ENCODE measurements at places on chromosomes 2 and 18.

- DNase-seq: no peak
Measured at GRCh38 chr2:215833531-215834162, 179.7 kb downstream of the MREG start.

DNA sequence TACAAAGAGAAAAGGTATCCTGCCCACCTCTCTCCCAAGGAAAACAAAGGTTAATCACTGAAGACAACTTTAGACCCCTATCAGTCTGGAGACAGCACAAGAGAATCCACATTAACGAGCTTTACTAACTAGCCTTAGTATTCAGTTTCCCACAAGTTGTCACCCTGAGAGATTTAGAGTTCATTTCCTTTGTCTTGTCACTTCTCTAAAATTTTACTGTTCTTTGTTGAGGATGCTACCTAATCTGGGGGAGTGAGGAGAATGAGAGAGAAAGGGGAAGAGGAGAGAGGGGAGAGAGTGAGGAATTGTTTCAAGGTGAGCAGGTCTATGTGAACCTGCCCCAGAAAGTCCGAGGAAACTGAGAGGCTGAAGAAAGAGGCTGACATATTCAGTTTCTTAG lies 28.4 kb downstream of the C2orf76 start:
- no peak for DNase-seq

DNA sequence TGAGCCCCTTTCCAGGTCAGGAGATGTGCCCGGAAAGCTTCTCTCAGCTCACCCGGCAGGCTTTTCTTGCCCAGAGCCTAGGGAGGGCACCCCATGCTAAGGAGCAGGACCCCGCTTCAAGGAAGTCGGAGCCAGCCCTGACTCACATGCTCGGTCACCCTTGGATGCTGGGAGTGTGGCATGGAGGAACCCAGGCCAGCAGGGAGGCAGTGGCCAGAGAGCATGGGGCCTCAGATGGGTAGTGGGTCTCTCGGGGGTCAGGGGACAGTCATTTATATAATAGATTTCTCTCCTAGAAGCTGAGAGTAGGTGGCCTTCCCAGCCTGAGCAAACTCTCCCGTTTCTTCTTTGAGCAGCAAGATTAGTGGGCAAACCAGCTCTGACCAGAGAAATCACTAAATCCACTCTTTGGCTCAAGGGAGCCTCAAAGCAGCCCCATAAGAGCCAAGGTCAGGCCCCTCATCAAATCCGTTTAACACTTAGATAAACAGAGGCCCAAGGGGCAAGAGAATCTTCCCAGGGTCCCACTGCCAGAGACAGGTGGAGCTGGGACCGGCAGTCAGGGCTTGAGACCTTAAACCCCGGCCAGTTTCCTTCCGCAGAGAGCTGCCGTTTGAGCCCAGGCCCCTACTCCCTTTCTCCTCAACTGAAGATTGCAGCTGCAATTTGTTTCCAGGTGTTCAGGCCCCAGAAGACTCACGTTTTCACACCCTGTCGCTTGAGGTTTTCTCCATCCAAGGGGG lies 113.1 kb downstream of the CYP26B1 start:
- no peak for DNase-seq

DNA sequence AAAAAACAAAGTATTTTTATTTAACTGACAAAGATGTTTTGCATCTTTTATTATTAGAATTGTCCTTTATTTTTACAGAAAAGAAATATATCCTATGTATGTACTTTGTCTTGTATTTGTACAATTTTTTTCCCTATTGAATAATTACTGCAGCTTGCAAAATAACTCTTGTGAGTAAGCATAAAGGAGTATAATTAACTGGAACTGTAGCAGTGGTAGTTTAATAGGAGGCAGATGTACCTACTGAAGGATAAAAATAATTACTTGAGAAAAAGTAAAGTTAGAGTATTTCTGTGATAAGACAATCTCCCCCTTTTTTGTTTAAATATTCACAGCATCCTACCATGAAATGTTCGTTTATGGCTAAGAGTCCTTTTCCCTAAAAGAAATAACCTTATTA lies 34.7 kb downstream of the EHBP1 start:
- DNase-seq: no peak

DNA sequence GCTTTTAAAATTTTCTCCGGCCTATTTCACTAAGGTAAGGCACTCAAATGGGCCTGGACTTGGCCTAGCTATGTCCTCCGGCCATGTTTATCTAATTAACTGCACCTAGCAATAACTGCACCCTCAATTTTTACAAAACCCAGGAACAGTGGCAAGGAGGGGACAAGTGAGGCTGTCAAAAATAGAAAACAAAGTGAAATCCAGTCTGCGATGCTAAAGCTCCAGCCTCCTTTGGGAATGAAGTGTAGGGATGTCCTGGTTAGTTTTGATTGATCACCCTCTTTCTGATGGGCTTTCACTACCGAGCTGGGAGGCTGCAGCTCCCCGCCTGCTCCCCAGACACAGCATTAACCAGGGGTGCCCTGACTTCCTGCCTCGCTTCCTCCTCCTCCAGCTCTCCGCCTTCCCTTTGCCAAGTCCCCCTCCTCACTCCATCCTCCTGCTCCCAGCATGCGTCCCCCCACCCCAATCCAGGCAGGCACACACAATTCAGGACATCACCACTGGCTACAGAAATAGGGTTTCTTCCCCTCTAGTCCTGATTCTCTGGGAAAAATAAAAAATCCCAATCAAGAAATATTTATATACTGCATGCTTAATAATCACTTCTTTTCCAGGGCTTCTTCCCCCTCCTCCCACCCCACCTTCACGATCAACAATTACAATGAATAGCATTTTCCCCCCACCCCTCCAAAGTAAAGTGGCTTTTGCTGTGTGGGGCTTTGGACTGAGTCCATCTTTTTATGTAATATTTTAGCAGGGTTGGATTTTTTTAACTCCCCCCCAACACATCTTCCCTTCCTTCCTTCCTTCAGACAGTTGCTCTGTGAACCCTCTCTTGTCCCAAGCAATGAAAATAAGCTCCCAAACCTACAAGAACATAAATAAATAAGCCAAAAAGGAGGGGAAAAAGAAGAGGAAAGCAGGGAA lies 3.3 kb upstream of the POU3F3 start:
- DNase-seq: no peak

GRCh38 chr18:25113566-25113965 lies 238.4 kb downstream of the ZNF521 start:
- no peak for DNase-seq

- DNase-seq: no peak
Measured at GRCh38 chr2:236882930-236883329, 202.8 kb upstream of the COPS8 start.

DNA sequence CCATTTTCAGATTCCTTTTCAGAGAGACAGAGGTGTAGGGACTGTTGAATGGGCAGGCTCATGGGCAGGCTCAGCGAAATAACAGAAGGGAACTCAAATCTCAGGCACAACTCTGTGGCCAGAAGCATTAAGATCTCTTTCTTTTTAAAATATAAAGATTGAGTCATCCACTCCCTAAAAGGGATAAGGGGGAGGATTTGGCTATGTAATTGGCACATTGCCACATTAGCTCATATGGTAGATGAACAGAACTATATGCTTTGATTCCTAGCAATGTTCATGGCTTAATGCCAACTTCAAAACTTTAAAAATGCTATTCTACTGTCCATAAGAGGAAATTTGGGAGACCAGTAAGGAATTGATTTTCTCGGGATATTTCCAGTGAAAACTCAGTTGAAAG lies 53.8 kb upstream of the SLC5A7 start:
- no peak for DNase-seq

- no peak for DNase-seq
Measured at GRCh38 chr18:57581301-57581934, 5.1 kb downstream of the FECH start.

- DNase-seq: no peak
Measured at GRCh38 chr2:157257312-157258252, at the start of gene GALNT5. TSS of gene GALNT5 (plus strand) at chr2:157257705. CDS start at chr2:157258083, 378 bp downstream.

- DNase-seq: no peak
Measured at GRCh38 chr2:99430614-99431291, 59.1 kb downstream of the REV1 start.

DNA sequence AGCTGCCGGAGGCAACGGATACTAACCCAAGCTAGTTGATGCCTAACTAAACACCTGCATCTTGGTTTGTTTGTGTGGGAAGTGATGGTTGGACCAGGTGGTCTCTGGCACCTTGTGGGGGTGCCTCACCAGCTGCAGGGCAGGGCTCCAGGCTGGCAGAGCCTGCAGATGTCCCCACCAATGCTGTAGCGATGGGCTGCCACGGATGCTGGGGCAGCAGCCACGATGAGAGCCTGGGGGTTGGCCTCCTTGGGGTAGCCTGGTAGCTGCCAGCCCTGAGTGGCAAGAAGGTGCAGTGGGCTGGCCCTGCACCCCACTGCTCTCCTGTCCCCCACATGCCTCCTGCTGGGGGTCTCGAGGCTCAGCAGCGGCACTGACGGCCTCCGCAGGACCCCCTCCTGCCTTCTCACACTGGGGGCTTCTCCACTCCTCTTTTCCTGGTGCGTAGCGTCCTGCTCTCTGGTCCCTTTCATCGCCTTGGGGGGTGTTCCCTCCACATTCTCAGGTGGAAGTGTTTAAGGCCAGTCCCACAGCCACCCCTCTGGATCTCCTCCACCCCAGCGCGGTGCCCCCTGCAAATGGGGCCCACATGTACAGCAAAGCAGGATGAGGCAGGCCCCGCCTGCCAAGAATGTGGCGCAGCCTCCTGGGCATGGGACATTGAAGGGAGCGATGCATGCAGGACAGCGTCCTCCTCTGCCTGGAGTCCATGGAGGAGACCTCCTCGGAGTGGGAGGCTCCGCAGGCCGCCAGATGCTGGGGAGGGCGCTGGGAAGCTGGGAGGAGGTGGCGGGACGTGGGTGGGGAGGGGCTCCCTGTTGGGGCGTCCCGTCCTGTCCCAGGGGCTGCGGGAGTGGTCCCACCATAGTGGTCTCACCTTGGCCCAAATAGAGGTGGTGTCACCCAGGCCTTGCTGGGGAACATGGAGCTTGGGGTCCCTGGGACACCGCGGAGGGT lies 173.1 kb downstream of the ASB1 start:
- no peak for DNase-seq

DNA sequence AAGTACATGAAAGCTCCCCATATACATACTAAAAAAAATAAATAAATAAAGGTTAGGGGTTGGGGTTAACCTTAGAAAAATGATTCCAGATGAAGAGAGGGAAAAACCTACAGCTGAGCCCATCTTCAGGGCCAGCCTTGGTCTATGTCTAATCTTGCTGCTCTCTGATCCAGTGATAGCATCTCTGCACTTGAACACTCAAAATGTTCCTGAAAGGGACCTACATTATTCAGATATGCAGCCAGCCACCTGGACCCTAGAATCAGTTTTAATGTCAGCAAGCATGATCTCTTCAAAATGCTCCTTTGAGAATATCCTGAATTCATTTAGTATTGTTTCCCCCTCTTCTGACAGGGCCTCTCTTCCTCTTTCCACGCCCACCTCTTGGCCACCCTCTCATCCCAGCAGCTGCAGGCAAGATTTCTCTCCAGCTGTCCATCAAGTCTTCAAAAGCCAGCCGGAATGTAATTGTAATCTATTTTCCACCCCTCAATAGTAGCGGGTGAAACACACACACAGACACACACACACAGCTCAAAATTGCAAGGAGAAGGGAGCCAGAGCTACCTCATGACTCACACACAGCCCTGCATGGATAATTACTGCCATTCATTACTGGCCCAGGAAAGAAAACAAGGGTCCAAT lies 135.5 kb downstream of the MYO3B start:
- peak; percentile 95 for DNase-seq

- DNase-seq: no peak
Measured at GRCh38 chr2:236250286-236250685, 13.9 kb downstream of the ASB18 start.

- DNase-seq: no peak
Measured at GRCh38 chr2:98847853-98848252, 88.2 kb downstream of the CRACDL start.

- no peak for DNase-seq
Measured at GRCh38 chr2:888211-888801, 62.3 kb upstream of the SNTG2 start.

GRCh38 chr2:80288576-80288975 lies 16.0 kb downstream of the LRRTM1 start:
- no peak for DNase-seq

DNA sequence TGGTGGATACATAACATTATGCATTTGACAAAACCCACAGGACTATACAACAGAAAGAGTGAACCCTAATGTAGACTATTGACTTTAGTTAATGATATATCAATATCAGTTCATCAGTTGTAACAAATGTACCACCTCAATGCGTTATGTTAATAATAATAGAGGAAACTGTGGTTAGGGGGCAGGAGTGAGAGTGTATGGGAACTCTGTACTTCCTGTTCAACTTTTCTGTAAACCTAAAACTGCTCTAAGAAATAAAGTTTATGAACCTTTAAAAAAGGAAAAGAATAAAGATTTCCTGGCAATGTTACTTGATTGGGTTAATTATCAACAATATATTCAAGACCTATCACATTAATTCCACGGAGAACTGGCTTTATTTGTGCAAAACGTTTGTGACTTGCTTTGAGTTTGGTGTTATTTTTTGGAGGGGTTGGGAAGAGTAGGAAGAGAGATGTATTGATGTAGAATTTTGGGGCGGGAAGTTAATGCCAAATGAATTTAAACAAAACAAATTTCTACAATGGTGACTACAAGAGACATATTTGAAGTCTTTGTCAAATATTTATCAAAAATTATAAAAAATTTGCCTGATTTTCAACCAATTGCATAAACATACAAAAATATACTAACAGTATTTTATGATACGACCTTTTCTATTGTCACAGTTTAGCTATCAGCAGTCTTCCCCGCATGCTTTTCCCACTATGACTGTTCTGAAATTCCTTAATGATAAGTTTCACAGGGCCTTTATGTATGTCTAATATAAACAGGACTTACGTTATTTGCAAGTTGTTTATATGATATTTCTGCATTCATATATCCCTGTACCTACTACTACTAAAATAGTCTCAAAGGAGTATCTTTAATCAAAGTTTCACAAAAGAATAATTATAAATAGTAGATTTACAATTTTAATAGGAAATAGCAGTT lies 2.1 kb upstream of the RTN4 start:
- DNase-seq: no peak

DNA sequence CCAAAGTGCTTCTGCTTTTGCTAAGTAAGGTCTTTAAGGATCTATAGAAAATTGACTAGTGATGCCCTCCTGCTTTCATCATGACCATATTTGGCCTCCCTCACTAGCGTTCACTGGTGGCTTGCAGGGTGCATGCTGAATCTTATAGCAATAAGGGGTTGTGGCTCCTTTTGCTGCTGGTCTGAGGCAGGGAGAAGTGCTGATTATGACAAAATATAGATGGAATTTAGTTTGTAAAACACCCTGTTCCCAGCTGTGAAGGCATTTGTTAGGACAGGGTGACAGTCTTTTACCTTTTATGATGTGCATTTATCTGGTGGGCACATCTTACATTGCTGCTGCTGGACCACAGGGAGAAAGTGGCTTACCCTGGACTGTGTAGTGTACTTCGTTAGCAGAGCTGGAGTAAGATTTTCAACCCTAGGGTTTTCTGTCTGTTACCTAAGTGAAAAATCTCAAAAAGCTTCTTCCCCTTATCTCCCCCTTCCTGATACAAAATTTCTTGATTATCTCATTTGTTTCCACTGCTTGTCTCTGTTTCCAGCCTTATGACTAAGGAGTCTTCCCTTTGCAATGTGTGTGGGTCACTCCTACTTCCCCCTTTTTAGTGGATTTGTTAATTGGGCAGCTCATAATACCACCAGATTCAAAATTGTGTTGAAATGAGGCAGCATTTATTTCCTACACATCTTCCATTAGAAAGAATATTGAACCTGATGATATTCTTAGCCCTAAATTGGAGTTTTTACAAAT lies 21.2 kb upstream of the RPL37A start:
- DNase-seq: no peak
